ENCODE measurements at places on chromosomes 13 and 19. TPM values are rescaled to one million over a fixed set of nuclear protein-coding genes. Genes with fewer than 3 reads are reported as not detected.

Gene ZNF541
- not detected for total RNA-seq

Gene CYP2F1
- total RNA-seq = not detected

Gene EPS8L1
- 7.8 TPM for total RNA-seq

Gene FBL
- total RNA-seq = 384 TPM

Gene CYP2A6
- total RNA-seq = not detected

Gene MYPOP
- total RNA-seq = 2.2 TPM

Gene HRC
- not detected for total RNA-seq

Gene OLFM2
- total RNA-seq = not detected

Gene CKM
- total RNA-seq = not detected

Gene CNMD
- not detected for total RNA-seq

Gene FAM216B
- total RNA-seq = not detected

Gene AP1M2
- total RNA-seq = 5.8 TPM

Gene MYH14
- total RNA-seq = not detected

Gene LTBP4
- 24.5 TPM for total RNA-seq

Gene GARIN5A
- total RNA-seq = 0.17 TPM

Gene CD79A
- total RNA-seq = not detected

Gene PSG1
- 0.27 TPM for total RNA-seq

Gene CGB3
- total RNA-seq = not detected

Gene SLITRK5
- not detected for total RNA-seq

Gene OR7D2
- total RNA-seq = not detected

Gene CYP2S1
- 1.7 TPM for total RNA-seq

Gene C1QTNF9
- 0.51 TPM for total RNA-seq

Gene KLK15
- total RNA-seq = not detected

Gene CBARP
- total RNA-seq = 3.2 TPM

Gene PTPRH
- 0.39 TPM for total RNA-seq

Gene ZNF730
- total RNA-seq = not detected

Gene GNA15
- 0.05 TPM for total RNA-seq

Gene PLK5
- not detected for total RNA-seq

Gene CERS1
- 1.0 TPM for total RNA-seq

Gene ZNF534
- total RNA-seq = 0.33 TPM

Gene BCL3
- 4.0 TPM for total RNA-seq

Gene ACP7
- total RNA-seq = 6.4 TPM

Gene RPS19
- 2,545 TPM for total RNA-seq

Gene ACOD1
- total RNA-seq = not detected

Gene CBY2
- total RNA-seq = not detected

Gene ZNF442
- 0.08 TPM for total RNA-seq

Gene ZNF121
- 48.5 TPM for total RNA-seq

Gene KANK2
- 73.5 TPM for total RNA-seq

Gene ICAM5
- 0.31 TPM for total RNA-seq

Gene SOX21
- 0.30 TPM for total RNA-seq

Gene GPR108
- total RNA-seq = 25.5 TPM

Gene WDR87
- not detected for total RNA-seq

Gene TRIM13
- 27.2 TPM for total RNA-seq

Gene IZUMO2
- total RNA-seq = not detected

Gene NR2F6
- 89.7 TPM for total RNA-seq

Gene PEPD
- 90.9 TPM for total RNA-seq

Gene ZSCAN18
- 0.71 TPM for total RNA-seq

Gene KLF2
- 15.6 TPM for total RNA-seq

Gene WTIP
- total RNA-seq = 15.5 TPM

Gene PRODH2
- total RNA-seq = not detected

Gene EDDM13
- total RNA-seq = not detected

Gene B3GNT8
- not detected for total RNA-seq

Gene FOSB
- 0.30 TPM for total RNA-seq

Gene PNMA8B
- total RNA-seq = not detected

Gene APC2
- 0.63 TPM for total RNA-seq

Gene LILRB5
- not detected for total RNA-seq

Gene KLK3
- total RNA-seq = not detected

All from HT1080 (cell line).